Fibroblast of skin of abdomen (primary cell): ENCODE measurements at places on chromosomes 7 and 10.
A peak's percentile ranks its signal among the peaks of the same experiment; 100 is the strongest.

DNA sequence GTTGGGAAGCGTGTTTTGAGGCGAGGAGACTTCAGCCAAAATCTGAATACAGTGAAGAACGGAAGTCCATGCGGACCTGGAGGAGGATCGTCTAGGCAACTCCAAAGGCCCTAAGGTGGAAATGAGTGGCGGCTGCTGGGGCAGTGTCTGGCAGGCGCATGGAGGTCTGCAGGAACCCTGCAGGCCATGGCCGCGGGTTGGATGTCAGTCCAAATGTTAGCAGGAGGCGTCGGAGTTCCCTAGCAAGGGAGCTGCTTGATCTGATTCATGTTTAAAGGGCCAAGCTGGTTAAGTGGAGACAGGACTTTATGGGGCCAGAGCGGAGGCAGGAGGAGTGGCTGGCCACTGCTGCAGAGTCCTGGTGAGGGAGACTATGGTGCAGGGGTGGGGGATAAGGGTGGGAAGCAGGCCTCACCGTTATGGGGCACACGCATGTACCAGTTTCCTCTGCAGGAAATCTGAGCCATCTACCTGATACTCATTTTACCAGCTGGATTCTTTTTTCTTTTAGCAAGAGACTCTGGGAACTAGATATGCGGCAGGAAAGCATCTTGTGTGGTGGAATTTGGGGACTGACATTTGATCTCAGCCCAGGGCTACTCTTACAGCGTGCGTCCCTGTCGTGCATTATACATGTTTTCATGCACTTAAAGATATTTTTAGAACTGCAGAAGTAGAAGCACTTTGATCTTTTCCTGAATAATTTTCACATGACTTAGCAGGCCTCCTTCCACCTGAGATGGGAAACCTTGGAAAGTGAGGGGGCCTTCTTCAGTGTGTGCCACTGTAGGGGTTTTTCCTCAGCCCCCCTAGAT, 6.6 kb upstream of the REPIN1 start:
- DNase-seq, result no peak

DNA sequence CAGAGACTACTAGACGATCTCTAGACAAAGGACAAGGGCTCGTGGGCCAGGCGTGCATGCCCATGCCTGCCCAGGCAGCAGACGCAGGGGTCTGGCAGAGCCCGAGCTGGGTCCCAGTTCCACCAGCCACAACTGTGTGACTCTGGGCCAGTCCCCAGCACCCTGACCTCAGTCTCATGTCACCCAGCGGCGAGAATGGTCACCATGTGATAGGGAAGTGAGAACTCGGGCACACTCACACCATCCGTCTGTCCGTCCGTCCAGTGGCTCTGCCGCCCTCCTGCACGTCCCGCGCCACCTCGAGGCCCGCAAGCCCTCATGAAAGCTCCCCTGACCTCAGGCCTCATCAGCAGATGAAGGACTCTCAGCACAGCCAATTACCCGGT, 280.0 kb downstream of the ELFN1 start:
- DNase-seq, result no peak

GRCh38 chr10:117944676-117945447, 101.9 kb downstream of the RAB11FIP2 start:
- DNase-seq, result no peak

DNA sequence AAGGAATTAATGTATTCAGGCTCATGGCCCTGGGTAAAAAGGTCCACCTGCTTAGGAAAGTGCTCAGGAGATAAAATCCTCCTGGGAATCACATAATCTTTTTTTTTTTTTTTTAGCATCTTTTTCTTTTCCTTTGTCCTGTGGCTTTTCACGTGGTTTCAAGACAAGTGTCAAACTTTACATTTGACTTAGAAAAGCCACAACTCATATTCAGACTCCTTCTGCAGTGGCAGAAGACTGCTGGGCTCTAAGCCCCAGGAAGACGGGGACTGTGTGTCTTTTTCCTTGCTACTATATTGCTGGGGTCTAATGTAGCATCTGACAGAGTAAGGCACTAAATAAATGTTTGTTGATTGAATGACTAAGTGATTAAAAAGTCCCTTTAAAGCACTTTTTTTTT, 127.5 kb upstream of the ANKRD1 start:
- no peak for DNase-seq

- DNase-seq, result peak; percentile 69
Observed at GRCh38 chr7:115300231-115300870, 378.5 kb downstream of the MDFIC start.

DNA sequence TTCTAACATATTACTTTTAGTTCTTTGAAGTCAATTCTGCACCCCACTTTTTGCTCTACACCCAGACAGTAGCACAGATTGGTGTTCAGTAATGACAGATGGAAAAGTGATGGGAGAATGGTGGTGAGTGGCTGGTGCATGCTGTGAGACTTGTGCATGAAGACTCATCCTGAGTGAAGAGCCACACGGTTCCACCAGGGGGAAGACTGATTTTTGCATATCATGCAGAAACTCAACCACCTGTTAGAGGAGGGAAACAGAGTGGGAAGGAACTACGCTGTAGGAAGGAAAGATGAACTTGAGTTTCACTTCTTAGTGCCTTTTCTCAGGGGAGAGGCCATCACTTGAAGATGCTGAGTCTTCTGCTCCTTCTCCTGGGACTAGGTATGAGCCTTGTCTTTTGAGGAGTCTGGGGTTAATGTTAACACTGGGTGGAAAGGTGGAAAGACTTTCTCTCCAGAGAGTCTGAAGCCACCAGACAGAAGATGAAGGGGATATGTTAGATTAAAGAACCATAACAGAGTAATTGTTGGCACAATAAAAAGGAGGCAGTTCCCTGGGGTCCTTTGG, 9.3 kb upstream of the PRSS1 start:
- no peak for DNase-seq

DNA sequence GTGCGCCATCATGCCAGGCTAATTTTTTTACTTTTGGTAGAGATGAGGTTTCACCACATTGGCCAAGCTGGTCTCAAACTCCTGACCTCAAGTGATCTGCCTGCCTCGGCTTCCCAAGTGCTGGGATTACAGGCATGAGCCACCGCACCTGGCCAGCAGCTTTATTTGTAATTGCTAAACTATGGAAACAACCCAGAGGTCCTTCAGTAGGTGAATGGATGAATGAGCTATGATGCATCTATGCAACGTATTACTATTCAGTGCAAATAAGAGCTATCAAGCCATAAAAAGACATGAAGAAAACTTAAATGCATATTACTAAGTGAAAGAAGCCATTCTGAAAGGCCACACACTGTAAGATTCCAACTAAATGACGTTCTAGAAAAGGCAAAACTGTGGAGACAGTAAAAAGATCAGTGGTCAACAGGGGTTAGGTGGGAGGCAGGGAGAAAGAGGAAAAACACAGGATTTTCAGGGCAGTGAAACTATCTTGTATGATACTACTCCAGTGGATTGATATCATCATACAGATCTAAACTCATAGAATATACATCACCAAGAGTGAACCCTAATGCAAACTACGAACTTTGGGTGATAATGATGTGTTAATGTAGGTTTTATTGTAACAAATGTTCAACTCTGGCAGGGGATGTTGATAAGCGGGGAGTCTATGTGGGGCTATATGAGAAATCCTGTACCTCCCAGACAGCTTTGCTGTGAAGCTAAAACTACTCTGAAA, 66.7 kb downstream of the PRTFDC1 start:
- no peak for DNase-seq

DNA sequence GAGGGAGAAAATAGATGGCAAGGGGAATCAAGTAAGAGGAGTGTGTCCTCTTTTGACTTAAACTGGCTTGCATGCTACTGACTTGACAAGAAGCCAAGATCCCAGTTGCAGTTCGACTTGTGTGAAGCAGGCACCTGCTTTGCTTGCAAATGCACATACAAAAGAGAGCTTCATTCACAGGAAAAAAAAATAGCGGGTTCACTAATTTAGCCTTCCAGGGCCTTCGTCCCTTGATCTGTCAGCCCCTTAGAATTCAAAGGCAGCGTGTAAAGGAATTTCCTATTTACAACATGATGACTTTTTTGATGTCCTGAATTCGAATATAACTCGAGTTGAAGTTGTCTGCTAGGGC, 192.1 kb downstream of the CELF2 start:
- no peak for DNase-seq

- no peak for DNase-seq
Observed at GRCh38 chr7:63998549-63998948, at the start of gene ZNF722. Gene ZNF722 (plus strand): TSS chr7:63998849. CDS start chr7:63998962, 113 bp downstream.

DNA sequence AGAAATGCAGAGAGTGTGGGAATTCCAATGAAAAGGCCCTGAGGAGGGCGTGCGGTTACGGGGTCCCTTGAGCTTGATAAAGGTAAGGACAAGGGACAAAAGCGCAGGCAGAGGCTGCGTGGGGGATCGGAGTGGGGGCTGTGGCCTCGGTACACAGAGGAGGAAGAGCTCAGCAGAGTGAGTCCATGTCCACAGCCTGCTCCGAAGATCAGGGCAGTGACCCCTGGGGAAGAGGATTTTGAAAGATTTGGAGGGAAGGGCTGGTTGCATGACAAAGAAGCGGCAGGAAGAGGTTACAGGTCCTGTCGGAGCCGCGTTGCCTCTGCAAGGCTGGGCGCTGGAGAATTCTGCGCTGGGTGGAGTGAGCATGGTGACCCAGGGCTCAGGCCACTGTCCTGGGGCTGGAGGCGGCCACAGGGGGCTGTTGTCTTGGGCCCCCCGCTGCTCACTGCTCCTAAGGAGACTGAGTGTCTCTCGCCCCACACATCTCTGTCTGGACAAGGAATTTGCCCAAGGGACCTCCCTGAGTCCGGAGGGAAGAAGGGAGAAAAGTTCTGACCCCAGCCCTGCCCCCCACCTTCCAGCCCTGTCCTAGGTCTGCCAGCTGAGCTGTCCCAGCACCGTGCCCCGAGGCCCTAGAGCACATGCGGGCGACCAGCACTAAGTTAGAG, 69.8 kb upstream of the INSIG1 start:
- no peak for DNase-seq

DNA sequence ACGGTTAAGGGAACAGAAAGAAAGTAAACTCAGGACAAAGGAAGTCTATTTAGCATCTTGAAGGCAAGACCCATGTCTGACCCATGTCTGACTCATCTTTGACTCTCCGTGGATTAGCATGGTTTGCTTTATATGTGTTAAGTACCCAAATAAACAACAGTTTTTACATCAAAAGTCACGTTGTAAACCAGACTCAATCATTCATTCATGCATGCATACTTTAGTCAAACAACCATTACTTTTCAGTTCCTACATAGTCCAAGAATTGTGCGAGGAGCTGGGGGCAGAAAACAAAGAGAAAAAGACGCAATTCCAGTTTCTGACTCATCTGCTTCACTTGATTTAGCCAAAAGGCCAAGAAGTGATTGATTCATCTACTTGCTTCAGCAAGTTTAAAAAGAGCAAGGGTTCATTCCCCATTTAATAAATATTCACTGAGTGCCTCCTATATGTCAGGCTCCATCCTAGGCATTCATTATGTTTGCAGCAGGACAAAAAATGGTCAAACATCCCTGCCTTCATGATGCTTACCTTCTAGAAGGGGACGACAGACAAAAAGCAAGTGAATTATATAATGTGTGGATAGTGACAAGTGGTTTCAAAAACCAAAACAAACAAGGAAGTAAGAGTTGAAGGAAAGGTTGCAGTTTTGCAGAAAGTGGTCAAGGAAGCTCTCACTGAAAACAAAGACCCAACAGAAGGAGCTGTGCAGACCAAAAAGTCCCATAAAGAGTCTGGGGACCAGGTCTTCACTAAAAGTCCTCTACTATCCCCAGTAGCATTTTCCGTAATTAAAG, 116.2 kb downstream of the FAM107B start:
- DNase-seq, result peak; percentile 56

- no peak for DNase-seq
Observed at GRCh38 chr10:127880557-127880956, 12.2 kb downstream of the CLRN3 start.

DNA sequence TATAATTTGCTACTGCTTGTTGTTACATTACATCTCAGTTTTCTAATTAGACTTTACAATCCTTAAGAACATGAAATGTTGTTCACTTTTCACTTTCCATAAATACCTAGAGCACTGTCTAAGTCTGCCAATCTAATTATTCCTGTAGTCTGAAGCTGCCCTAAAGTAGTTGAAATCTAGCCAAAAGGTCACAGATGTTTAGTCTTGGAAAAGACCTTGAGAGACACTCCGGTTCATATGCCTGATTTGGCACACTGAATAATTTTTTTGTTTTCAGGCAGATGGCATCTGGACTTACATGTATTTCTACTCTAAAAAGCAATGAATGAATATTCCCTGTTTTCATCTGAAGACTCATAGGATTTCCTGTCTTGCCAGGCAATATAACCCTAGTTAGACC, 359.1 kb downstream of the ANKRD7 start:
- no peak for DNase-seq

DNA sequence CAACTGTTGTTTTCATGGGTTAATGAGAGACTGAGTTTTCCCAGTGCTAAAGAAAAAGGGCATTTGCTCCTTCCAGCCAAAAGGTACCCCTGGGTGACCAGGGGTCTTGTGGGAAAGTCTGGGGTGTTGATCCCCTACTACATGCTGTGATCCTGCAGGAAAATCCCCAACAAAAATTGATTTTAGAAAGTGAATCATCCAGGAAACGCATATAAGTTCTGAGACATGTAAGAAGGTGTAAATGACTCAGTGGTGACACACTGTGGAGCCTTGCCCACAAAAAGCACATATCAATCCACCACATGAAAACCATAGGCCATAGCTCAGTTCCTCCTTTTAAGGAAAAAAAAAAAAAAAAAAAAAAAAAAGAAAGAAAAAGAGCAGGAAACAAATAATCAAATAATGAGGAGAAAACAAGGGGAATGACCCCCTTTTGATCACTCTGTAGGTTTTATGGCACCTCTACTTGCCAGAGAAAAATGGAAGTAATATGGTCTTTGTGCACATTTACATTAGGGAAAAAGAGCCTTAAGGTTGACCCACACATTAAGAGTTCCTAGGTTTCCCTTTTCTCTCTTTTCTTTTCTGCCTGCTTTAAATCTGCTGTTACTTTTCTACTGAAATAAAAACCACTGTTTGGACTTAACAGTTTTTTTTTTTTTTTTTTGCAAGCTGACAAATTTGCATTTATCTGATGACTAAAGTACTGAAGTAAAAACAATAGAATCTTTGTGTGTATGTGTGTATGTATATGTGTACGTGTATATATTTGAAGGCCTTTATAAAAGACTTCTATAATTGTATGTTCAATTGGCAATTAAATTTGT, 386.0 kb downstream of the KIF20B start:
- DNase-seq, result peak; percentile 88

- DNase-seq, result no peak
Observed at GRCh38 chr10:132449811-132450181, 52.8 kb downstream of the PWWP2B start.

DNA sequence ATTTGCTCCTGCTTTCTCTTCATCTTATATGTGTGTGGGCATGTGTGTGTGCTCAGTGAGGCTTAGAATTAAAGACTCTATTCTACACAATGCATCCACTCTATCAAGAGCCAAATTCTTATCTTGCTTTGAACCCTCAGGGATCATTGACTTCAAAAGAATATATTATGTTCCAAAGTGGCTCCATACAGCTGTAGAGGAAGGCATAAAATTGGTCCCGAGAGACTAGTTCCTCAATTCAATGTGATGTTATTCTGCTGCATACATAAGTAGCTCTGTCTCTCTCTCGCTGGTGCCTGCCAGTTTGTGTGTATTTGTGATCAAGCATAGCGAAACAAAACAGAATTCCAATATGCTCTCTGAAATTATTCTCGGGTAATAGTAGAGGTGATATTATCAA, 997.9 kb upstream of the POT1 start:
- no peak for DNase-seq

- DNase-seq, result no peak
Observed at GRCh38 chr10:128008521-128009250, 101.8 kb downstream of the PTPRE start.

- DNase-seq, result peak; percentile 78
Observed at GRCh38 chr10:83539528-83540308, 599.6 kb upstream of the GHITM start.
